ENCODE measurements at places on chromosomes 4 and X.

- DNase-seq: no peak
Measured at GRCh38 chr4:165457793-165458192, 79.0 kb downstream of the CPE start.

DNA sequence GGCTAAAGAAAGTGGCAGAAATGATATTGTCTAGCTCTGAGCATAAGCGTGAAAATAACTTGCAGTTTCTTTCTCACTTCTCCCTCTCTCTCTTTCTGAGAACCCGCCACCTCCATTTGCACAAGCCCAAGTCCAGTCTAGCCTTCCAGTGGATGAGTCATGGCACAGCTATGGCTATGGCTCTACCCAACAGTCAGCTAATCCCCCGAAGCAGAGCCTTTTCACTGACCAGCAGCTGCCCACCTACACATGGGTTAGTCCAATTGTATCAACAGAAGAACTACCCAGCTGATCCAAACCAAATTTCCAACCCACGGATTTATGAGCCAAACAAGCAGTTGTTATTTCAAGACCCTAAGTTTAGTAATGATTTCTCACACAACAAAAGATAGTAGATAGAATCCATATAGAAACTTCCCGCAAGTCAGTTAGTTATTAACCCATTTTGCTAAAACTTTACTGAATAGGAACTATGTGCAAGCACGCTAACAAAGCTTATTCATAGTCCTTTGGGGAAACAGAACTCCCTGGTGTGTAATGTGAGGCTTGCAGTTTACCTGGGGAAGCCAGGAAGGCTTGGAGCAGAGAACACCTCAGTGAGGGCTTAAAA lies 282.3 kb downstream of the INPP4B start:
- DNase-seq: no peak

GRCh38 chr4:182884040-182884439 lies 33.1 kb downstream of the DCTD start:
- DNase-seq: no peak

GRCh38 chr4:140344621-140345020 lies 28.8 kb upstream of the SCOC start:
- DNase-seq: no peak

- no peak for DNase-seq
Measured at GRCh38 chr4:81745050-81745449, 273.3 kb upstream of the RASGEF1B start.

- DNase-seq: peak; percentile 54
Measured at GRCh38 chrX:39814391-39814790, 283.4 kb downstream of the BCOR start.

DNA sequence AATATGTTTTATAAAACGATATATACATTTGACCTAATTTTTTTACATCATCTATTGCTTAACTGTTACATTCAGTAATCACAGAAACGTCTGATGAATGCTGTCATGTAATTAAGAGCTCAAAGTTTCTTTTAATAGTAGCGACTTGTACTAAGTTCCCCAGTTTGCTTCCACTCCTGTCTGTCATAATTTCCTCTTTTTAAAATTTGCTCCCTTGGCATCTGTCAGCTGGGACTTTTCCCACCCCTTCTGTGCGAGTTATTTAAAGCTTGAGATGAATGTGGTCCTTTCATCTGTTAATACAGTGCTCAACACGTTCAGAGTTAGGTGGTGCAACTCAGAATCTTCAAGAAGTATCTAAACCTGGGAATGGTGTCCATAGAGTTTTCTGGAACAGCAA lies 1.2 kb downstream of the RAP1GDS1 start:
- no peak for DNase-seq

DNA sequence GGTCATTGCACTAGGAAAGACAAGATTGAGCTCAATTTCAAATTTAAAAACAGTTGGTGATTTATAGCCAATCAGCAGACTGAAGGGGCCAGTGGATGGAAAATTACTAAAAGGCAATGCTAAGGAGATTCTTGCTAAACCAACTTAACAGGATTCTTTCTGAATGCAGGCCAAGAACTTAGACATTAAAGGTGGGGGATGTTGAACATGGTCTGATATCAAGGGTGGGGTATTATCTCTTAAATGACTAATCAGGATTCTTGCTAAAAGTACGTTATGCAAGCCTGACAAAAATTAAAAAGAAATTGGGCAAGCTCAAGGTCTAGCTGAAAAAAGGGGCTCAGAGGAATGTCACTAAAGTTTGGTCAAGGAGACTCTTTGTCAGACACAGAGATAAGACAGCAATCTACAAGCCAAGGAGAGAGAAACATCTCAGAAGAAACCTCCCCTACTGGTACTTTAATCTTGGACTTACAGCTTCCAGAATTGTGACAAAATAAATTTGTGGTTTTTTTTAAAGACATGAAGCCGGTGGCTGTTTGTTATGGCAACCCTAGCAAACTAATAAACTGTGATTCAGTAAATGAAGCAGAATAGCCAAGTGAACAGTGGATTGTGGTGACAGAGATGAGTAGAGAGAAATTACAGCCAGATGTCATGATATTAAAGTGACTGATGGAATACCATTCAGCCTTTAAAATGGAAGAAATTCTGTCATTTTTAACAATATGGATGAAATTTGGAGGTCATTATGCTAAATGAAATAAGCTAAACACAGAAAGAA lies 120.3 kb upstream of the KLHL4 start:
- DNase-seq: no peak

GRCh38 chrX:137563681-137564651 lies 2.0 kb upstream of the ZIC3 start:
- DNase-seq: peak; percentile 7

DNA sequence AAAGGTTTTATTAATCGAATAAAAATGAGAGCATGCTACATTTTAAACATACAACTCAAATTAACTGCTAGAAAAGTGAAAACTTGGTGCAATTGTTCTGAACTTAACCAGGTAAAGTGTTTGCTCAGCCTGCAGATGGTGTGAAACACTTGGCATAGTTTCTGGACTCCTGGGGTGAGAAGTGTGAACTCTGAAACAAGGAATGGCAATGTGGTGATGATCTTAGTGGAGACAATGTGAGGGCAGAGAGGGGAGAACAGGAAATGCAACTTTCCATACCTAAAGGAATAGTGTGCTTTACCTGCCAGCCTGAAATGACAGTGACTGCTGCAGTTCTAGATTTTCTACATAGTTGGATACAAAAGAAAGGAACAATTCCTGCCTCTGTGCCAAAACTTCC lies 57.4 kb downstream of the CCSER1 start:
- DNase-seq: no peak

DNA sequence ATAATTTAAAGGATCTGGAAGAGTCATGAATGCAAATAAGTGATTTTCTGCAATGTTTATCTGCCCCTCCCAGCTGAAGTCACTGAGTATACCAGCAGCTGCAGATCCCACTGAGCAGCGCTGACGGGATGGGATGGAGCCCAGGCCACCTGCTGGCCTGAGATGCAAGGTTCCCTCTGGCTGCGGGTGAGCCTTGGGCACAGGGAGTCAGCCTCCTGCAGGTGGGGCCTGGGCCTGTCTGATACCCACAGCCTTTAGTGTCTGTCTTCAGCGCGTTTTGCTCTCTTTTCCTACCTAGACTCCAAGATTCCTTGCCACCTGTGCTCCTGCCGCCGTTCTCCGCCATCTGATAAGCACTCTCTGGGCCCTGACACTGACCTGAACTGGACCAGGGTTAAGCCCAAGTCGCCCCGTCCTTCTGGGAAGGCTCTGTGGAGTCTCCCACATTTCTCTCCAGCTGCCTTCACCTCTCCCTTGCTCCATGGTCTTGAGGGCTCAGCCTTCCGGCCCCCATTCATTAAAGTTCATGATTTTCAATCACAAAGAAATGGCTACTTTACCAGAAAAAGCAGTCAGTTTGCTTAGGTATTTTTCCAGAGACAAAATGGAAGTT lies 223.1 kb upstream of the FAT1 start:
- DNase-seq: peak; percentile 21

- DNase-seq: no peak
Measured at GRCh38 chrX:151386838-151387459, 10.1 kb upstream of the VMA21 start.

GRCh38 chrX:83759872-83760271 lies 101.1 kb upstream of the CYLC1 start:
- DNase-seq: peak; percentile 3

GRCh38 chr4:158163941-158164767 lies 8.7 kb downstream of the GASK1B start:
- no peak for DNase-seq

DNA sequence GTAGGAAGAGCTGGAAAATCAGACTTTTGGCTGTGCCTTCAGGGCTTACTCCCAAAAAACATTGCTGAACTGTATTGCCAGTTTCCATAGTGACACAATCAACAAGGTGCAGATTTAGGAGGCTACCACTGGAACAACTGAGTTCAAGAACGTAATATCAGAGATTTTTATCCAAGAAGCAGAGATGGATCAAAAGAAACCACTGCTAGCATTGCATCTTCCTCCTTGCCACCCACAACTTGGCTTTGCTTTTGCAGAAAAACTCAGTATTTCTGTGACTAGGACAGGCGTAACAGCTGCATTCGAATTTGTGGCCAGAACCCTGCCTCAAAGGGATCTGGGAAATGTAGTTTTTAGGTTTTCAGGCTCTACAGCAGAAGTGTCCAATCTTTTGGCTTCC lies 27.8 kb upstream of the WDFY3 start:
- DNase-seq: no peak

- no peak for DNase-seq
Measured at GRCh38 chr4:152359208-152360044, 176.5 kb downstream of the FBXW7 start.

DNA sequence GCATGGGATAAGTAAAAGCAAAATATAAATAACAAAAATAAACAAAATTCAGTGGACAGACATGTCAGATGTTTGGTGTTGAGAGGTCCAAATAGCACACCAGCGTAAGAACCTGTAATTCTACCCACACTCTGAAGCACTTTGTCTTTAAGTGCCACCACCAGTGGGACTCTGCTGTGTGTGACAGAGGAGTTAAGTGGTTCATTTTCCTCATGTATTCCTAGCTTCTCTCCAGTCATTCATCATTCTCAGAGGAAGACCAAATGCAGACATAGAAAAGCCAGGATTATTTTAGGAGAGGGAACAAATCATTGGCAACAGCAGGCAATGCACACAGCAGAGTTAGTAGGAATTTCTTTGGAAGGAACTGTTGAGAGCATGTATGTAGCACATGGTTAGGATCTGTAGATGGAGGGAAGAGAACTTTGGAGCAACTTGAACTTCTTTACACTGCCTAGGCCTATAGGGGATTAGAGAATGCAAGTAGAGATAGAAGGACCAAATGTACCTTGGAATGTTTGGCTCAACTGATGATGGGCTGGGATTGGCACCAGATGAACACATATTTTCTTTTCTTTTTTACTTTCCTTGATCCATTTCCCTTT lies 43.0 kb upstream of the ARHGAP24 start:
- DNase-seq: no peak

GRCh38 chr4:122577808-122578781 lies 42.8 kb downstream of the IL21 start:
- DNase-seq: peak; percentile 100

GRCh38 chrX:121641560-121641959 lies 594.1 kb downstream of the GLUD2 start:
- DNase-seq: no peak

- DNase-seq: no peak
Measured at GRCh38 chr4:182931691-182932345, 14.6 kb upstream of the DCTD start.

DNA sequence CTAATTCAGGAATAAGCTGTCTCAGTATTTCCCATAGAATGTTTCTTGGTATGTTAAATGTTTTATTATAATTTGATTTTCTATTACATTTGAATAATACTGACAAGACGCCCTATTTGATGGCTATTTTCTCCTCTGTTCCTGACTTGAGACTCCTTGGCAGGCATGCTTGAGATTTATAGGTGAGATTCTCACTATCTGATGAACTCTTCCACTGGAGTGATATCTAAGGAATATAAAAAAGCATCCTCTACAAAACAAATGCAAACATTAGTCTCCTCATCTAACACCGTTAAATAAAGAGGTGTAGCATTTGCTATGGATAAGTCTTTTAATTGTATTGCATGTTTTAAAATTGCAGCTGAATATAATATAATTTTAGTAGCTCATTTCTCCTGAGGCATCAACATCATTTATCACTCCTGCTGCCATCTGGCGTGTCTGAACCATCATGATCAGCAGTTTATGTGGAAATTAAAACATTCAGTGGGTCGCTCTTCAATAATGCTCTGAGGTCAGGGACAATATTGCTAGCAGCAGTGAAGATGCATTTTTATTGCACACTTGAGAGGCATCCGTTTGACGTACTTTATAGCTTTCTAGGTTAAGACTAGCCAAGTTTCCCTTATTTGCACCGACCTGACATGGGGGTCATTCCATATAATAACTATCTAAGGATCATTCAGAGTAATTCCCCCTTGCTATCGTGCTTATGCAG lies 210.4 kb upstream of the GALNTL6 start:
- no peak for DNase-seq

DNA sequence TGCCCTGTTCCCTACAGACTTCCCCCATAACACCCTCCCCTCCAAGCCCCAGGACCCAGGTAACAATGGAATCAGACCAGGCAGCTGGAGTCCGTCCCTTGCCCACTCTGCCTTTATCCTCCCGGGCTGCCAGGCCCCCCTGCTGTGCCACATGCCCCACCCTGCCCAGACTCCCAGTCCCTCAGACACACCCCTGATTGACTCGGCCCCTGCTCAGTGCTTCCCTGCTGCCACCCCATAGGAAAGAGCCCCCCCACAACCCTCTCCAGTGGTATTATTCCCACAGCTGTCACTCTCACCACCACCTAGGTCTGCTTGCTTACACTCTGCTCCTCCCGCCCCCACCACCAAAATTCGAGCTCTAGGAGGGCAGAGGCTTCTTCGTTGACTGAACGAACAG lies 4.7 kb upstream of the NAA10 start:
- no peak for DNase-seq

DNA sequence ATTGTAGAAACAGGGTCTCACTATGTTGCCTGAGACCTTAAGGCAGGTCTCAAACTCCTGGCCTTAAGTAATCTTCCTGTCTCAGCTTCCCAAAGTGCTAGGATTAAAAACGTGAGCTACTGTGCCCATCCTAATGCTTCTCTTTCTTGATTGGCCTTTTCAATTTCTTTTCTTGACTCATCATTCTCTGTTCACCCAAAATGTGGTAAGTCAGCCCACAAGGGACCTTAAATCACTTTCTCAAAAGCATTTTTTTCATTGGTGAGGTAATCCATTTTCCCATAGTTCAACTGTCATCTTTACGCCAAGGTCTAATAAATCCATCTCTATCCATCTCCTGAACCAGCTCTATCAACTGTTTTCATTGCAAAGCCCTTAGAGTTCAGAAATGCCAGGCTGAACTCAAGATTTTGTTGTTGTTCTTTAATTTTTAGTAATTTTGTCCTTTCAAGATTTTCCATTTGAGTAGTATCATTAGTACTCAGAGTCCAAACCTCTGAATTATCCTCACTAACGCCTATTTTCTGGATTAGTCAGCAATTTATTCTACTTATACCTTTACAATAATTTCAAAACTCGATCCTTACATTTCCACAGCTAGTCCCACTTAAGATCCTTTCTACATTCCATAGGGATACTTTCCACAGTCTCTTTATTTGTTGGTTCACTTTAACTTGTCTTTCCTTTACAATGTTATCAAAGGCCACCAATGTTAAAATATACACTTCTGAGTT lies 528.6 kb downstream of the IL15 start:
- DNase-seq: no peak

GRCh38 chr4:110512901-110513300 lies 36.9 kb downstream of the ENPEP start:
- DNase-seq: no peak

Measured in Jurkat, Clone E6-1 (cell line).